ENCODE measurements at places on chromosomes 5 and 9. TPM values are rescaled to one million over a fixed set of nuclear protein-coding genes. Genes with fewer than 3 reads are reported as not detected.

The CYLC2 gene
- total RNA-seq: not detected

The CTXN3 gene
- total RNA-seq: not detected

The ECM2 gene
- under 0.01 TPM for total RNA-seq

The TMEFF1 gene
- total RNA-seq: 10.7 TPM

The OLFML2A gene
- total RNA-seq: 1.1 TPM

The CDKN2B gene
- total RNA-seq: 9.1 TPM

The CDH9 gene
- total RNA-seq: not detected

The C9orf50 gene
- total RNA-seq: not detected

The AMACR gene
- total RNA-seq: 10.8 TPM

The ZNF879 gene
- total RNA-seq: 4.2 TPM

The GPR151 gene
- not detected for total RNA-seq

The PCDHA9 gene
- under 0.01 TPM for total RNA-seq
